ENCODE measurements at places on chromosomes 6 and 20.

DNA sequence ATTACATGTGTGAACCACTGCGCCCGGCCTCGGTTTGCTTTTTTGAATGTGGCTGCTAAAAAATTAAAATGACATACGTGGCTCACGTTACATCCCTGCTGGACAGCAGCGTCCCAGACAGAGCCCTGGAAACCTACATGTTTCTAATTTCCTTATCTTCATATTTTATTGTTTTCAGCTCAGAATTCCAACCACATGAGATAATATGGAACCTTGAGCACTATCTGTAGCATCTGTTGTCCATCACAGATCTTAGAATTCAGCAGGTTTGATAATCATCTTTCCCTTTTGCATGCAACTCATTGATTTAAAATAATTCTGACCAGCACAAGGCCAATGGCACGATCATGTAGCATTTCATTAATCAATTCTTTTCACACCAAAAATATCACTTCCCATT, 25.9 kb upstream of the CCR6 start:
- no peak for DNase-seq

- no peak for DNase-seq
Measured at GRCh38 chr6:35055891-35056290, 85.2 kb downstream of the TCP11 start.

GRCh38 chr6:14337152-14337551, 219.6 kb downstream of the CD83 start:
- no peak for DNase-seq

GRCh38 chr6:50128420-50129005, 78.8 kb upstream of the DEFB112 start:
- no peak for DNase-seq

- no peak for DNase-seq
Measured at GRCh38 chr20:17612992-17613327, 43.1 kb downstream of the DSTN start.

- DNase-seq: no peak
Measured at GRCh38 chr6:110044096-110044495, 66.0 kb downstream of the GPR6 start.

DNA sequence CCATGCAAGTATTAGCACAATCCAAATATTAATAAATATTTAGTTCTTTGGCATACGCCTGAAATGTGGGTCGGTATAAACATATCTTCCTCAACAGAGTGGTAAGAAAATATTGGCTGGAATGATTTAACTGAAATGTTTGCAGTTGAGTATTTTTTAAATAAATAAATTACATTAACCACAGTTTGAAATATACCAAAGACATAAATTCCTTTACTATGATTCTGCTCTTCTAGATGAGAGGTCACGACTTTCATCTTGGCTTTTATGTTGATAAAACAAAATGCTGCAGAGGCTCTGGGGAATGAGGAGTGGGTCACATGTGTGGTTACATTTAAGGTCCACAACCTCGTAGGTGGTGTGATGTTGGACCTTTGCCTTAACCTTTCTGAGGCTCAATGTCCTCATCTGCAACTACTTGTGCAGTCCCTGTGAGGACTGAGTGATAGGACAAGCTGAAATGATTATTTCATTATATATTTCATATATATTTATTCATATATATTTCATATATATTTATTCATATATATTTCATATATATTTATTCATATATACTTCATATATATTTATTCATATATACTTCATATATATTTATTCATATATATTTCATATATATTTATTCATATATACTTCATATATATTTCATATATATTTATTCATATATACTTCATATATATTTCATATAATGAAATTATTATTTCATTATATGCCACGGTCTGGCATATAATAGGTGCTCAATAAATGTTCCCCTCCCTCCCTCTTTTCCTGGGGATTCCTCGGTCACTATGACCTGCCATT, 107.4 kb downstream of the SAMD5 start:
- DNase-seq: no peak

DNA sequence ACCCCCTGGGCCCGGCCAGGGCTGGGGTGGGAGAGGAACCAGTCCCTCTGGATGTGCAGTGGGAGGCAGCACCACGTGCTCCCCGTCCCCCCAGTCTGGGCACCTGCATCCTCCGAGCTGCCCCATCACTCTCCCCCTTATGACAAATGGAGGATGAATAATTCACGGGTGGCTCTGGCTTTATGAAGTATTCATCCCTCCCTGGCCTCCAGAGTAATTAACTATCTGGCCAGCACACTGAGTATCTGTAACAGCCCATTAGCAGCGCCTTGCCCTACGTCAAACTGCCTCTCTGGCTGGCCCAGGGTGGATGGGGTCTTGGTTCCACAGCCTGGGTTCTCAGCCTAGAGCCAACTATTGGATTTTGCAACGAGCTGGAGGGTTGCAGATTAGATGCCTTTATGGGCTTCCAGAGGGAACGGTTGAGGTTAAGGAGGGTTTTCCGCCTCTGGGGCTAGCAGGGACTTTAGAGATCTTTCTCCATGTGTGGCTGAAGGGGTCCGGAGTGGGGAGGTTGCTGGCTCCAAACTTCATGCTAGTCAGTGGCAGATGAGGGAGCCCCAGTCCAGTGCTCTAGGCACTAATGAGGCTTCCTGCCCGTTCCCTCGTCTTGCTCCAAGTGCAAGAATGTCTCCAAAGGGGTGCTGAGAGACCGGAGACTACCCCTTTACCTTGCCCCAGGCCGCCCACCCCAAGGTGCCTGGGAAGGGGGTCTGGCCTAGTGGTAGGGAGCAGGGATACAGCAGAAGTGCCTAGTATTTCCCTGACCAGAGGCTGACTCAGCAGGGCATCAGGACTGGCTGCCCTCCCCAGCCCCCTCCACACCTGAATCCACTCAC, 53.5 kb upstream of the MLN start:
- no peak for DNase-seq
